Fibroblast of skin of back (primary cell): ENCODE measurements at places on chromosomes 2 and 18.

GRCh38 chr18:74040008-74040407 is 107.6 kb downstream of the FBXO15 start:
- no peak for DNase-seq

DNA sequence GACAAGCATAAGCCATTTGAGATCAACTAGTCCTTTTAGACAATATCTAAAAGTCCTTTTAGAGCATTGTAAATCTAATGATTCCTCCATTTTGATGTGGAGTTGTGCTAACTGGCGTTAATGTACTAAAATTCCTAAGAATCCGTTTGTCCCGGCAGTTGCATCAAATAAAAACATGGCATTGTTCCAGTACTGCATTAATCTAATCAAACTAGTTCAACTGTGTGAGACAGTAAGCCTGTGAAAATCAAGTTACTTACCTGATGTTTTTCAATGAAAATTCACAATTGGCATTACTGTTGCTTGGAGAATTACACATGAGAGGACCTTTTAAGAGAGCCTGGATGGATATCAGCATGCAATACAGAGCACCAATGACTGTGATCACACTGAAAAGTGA is 13.3 kb downstream of the TM4SF20 start:
- DNase-seq: no peak

GRCh38 chr2:192419786-192420185 is 225.1 kb upstream of the TMEFF2 start:
- DNase-seq: no peak

DNA sequence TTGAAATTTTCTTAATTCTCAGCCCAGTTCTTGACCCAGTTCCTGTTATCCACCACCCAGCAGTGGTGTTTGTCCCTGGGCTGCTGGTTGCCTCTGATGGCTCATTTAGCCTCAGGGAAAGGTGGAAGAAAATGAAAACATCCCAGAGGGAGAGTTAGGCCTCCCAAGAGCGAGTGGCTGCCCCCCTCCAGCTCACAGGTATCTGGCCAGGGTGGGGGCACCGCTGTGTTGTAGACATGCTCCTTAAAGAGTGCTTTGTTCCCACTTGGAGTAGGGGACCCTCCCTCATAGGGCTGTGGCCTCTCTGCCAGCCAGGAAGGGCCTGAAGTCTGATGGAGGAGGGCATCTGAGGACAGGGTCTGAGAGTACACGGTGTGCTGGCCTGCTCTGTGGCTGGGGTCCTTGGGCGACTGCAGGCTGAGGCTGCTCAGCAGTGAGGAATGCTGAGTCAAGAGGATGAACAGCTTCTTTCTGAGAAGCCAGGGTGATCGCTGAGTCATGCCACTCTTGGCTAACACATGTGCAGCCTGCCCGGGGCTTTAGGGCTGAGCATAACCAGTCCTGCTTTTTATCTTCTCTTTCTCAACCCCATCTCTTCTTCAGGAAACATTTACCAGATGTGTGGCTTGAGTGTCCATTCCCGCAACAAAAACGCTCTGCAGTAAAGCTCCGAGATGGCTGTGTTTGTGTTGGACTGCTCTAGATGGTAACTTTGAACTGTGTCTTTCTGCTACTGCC is 72.3 kb downstream of the IL1R2 start:
- peak; percentile 96 for DNase-seq

DNA sequence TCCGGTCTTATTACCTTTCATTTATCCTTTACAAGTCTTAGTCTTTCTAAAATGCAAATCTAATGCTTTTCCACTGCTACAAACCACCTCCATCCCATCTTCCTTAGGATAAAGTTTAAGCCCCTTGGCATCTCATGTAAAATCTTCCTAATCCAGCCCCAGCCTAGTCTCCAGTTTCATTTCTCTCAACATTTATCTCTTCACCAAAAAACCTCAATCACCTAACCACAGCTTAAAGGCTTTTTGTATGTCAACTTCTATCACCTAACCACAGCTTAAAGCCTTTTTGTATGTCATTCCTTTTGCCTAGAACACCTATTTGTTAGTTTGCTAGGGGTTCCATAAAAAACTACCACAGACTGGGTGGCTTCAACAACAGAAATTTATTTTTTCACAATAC is 4.2 kb downstream of the TRAK2 start:
- DNase-seq: no peak

- DNase-seq: no peak
Measured at GRCh38 chr2:85453571-85453970, 35.1 kb downstream of the SH2D6 start.

GRCh38 chr2:98155716-98156115 is 68.7 kb downstream of the VWA3B start:
- DNase-seq: no peak

DNA sequence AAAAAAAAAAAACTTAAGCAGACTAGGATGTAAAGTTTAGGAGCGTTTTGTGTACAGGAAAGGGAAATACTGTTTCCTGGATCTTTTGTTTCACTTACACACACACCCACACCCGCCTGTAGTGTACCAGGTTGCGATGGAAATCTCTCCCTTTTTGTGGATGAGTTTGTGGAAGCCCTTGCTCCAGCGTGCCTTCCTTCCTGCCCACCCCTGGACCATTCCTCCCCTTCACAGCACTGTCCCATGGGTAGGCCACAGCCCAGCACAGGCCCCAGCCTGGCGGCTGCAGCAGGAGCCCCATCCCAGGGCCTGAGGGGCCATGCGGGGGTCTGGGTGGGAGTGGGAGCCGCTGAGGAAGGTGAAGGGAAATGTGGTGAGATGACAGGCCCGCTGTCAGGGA is 15.1 kb downstream of the MALL start:
- DNase-seq: no peak

DNA sequence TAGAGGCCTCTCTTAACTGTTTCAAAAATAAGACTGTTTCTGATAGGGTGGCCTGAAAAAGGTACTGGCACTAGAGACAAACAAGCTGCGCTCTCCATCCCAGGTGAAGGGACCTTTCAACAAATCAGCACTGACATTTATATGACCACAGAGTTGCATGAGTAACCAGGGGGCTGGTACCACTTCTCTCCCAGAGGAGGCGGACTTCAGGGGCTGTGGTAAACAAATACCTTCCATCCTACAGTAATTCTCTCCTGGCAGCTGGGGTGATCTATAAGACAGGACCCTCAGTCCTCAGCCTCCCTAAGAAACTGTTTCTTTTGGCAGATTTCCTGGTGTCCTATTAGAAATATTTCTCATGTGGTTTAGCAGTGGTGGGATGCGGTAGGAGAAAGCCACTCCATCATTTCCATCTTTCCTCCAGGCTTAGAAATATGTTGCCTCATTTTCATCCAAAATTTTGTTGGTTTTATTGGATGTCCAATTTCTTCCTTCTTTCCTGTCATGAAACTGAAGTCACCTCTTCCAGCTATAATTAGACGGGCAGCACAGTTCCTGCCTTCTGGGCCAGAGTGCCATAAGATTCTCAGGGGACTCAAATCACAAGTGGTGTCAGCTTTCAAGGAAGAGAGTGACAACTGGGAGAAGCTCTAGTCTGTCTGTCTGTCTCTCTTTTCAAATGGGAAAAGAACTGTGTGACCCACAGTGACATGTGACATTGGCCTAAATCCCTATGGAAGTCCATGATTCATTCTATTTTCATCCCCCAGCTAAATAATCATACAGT is 96.4 kb downstream of the CYRIA start:
- no peak for DNase-seq

GRCh38 chr2:16665748-16666448 is at the start of gene CYRIA:
CYRIA (minus strand) TSS chr2:16665834; CDS start chr2:16588119, 77,715 bp downstream.
- DNase-seq: peak; percentile 25

DNA sequence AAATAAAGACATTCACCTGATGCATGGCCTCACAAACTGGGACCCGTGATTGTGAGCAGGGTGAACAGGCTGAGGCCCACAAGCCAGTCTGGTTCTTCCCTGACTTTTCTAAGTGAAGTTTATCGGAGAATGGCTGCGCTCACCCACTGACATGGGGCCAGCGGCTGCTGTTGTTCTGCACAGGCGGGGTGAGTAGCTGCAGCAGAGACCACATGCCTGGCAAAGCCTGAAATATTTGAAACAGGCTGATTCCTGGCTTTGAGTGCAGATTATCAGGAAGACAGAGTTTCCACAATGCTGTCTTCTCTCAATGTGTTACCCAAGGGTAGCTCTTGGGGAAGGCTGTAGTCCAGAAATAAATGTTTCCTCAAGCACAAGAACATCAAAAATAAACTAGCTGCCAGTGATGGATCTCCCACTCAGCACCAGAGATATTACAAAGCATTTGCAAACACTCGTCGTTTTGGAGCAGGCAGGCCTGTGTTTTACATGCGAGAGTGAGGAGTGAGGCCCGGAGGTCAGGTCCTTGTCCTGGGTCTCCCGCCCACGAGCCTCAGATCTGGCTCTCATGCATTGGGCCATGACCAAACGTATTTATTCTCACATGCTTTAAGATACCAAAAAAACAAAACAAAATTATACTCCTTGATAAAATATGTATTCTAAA is 647.1 kb downstream of the GALR1 start:
- DNase-seq: no peak

GRCh38 chr18:54004828-54005227 is 219.6 kb downstream of the MBD2 start:
- DNase-seq: peak; percentile 20

DNA sequence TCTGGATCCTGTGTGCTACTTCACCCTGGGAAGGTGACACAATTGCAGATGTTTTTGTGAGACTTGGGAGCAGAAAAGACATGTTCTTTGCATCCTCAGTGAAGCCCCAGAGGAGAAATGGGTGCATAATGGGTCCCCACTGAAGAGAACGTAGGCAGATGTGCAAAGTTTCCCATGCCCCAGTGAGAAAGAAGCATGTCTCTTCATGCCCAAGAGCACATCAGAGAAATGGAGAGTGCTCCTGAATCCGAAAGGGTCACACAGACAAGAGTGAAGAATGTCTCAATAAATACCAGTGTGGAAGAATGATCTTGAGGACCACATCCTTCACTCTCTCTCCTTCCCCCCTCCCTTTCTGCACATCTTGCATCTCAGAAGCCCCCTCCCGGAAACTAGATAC is 167.7 kb downstream of the TMEM247 start:
- DNase-seq: no peak

GRCh38 chr18:57444301-57444759 is 9.2 kb downstream of the ONECUT2 start:
- no peak for DNase-seq

DNA sequence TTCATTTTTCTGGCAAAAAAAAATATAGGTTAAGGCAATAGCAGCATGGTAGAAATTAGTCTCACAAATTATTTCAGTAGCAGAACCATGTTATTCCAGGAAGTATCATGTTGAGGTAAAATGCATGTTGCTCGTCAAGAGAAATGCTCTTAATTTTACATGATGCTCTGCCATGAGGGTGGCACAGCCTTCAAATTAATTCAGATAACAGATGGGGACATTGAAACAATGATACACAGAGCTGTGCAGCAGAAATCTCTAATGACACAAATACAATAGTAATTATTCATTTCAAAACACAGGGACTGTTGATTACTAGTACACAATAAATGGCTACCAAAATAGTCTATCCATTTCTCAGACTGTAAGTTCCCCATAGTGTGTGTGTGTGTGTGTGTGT is 24.8 kb downstream of the GAREM1 start:
- DNase-seq: no peak

DNA sequence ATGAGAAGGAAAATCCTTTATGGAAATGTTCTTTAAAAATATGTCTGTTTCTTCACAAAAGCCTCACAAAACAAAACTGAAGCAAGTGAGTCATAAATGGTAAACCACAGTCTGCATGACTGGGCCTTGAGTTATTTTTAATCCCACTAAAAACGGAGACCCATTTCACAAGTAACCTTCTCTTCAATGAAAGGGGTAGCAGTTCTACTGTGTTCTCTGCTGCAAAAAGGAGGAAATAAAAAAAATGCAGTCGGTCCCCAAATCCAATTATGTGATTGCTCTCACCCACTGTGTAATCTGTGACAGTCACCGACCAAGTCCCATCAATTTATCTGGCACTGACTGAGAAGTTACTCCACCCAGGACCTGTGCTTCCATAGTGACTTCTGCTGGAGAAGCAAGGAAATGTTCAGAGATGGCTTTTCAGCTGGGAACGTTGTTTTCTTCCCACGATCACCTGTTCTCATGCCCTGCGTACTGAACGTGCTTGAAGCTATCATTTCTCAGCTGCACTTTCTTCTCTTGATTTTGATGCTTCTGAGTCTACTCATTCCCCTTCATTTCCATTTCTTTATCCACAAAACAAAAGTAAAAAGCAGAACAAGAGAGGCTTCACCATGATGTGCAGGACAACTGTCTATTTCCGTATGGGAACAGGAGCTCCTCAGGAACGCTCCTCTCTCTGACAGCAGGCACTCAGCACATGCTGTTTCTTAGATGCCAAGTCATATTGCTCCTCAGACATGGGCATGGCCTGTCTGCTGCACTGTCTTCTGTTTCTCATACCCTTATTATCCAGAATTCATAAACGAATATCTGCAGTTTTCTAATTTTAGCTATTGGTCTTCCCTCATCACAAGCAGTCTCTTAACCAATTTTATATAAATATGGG is 80.0 kb upstream of the TMEM200C start:
- peak; percentile 83 for DNase-seq

GRCh38 chr2:133360190-133360589 is 208.1 kb downstream of the NCKAP5 start:
- DNase-seq: no peak

DNA sequence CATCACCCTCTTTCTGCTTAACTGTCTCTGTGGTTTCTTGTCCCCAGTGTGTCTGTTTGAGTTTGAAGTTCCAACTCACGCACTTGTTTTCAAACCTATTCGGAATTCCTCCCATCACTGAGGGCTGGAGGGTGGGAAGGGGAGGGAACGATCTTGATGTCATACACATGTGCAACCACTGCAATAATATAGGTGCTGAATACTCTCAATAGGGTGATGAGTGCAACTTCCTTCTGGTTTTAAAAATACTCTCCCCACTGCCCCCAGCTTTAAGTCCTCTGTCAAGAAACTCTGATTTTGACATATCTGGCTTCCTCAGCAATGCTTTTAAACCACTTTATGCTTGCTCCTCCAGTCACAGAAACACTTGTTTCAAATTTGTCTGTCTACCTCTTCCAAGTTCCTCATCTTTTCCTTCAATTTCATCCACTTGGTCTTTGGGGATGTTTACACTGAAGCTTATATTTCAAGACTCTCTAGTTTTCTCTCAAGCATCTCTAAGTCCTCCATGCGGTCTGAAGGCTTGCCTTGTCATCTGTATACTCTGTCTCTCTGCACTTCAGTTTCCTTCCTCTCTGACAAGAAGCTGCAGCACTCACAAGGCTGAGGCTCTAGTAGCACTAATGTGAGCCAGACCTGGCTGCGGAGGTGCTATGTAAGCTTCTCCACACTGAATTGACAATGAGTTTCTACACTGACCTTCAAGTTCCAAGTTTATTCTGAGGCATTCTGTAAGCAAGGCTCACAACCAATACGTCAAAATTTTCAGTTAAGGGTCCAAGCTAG is 422.3 kb downstream of the ZEB2 start:
- DNase-seq: no peak

- no peak for DNase-seq
Measured at GRCh38 chr2:122469147-122469546, 713.7 kb downstream of the TSN start.
